ENCODE measurements at places on chromosomes 1 and 21. TPM values are rescaled to one million over a fixed set of nuclear protein-coding genes. Genes with fewer than 3 reads are reported as not detected.

GRCh38 chr21:39675993-39676661 is 63.4 kb downstream of the B3GALT5 start:
- no peak for DNase-seq

- DNase-seq, result no peak
These were observed 221.9 kb downstream of the CTH start for GRCh38 chr1:70633004-70633403.

ATF3 gene
- 147 TPM for total RNA-seq

DIO1 gene
- not detected for total RNA-seq

LMX1A gene
- total RNA-seq, result not detected

FAM167B gene
- total RNA-seq, result 1.8 TPM
